Activated naive CD4-positive, alpha-beta T cell treated with anti-CD3 and anti-CD28 coated beads for 36 hours (primary cell): ENCODE measurements at places on chromosomes 7 and 10. TPM values are rescaled to one million over a fixed set of nuclear protein-coding genes. Genes with fewer than 3 reads are reported as not detected.

DNA sequence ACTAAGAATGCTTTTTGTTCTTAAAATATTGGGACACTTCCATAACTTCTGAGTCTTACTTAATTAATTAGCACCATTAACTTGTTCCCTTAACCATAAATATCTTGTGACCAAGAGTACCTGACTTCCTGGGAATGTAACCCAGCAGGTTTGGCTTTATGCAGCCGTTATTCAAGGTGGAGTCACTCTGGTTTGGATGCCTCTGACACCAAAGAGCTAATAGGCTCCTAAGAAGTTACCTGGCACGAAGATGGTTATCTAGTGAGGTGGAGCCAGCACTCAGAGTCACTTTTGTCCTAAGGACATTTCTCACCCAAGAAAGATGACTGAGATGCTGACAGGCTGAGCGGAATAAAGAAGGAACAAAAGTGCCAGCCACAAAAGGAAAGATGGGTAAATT is 172.3 kb downstream of the C1GALT1 start:
- no peaks in the 10 kb centered on the region for H3K36me3 ChIP-seq
- H3K27me3 ChIP-seq, result no peaks in the 10 kb centered on the region
- no peaks in the 10 kb centered on the region for H3K4me1 ChIP-seq
- H3K27ac ChIP-seq, result no peak overlapping the region
- H3K4me3 ChIP-seq, result no peak overlapping the region

The ZC3HAV1L gene
- total RNA-seq, result 5.1 TPM

- peaks cover 12% of the 10 kb centered on the region for H3K4me1 ChIP-seq
- DNase-seq, result no peak
- no peaks in the 10 kb centered on the region for H3K36me3 ChIP-seq
- H3K27me3 ChIP-seq, result peaks cover 47% of the 10 kb centered on the region
- no peak overlapping the region for H3K4me3 ChIP-seq
- no peak overlapping the region for H3K27ac ChIP-seq
Observed at GRCh38 chr7:131557652-131558385, 1.4 kb upstream of the PODXL start.

The SNX10 gene
- total RNA-seq, result 17.0 TPM
